Activated gamma-delta T cell treated with Interleukin-2 at 50 U/mL for 16 hours (primary cell): ENCODE measurements at places on chromosomes 3 and 15.
A peak's percentile ranks its signal among the peaks of the same experiment; 100 is the strongest.

DNA sequence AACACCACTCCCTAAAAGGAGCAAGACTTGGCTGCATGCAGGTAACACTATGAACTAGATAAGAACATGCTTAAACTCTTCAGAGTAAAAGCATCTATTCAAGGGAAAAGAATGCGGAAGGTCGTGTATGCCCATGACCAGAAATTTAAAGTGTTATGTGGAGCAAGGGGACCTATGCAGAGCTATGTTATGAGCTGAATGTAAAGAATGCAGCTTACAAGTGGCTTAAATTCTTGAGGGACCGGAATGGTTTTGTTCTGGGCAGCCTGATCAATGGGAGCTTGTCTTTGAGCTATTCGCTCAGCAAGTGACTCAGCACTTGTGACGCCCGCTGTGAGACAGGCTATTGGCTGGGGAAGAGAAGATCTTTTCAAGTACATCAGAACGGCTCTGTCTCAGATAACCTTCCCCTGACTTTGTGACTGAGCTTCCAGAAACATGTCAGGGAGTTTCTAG is 367.5 kb upstream of the THBS1 start:
- no peak for DNase-seq

GRCh38 chr15:75810874-75811498 is 32.3 kb upstream of the UBE2Q2 start:
- no peak for DNase-seq

DNA sequence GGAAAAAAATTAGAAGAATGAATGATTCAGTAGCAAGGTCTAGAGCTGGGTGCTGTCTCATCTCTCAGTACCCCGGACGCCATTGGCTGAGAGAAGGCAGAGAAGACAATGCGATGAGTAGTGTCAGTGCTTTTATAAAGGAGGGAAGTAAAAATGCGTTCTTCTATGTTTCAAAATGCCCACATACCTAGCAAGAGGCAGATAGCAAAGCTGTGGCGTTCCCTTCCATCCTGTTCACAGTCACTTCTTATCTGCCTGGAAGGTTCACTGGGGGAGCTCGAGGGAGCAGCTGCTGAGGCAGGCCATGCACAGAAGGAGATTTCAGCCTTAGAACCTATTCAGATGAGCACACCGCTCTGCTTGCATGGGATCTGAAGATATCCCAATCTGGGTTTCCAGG is 234.0 kb downstream of the RPLP1 start:
- DNase-seq = no peak

DNA sequence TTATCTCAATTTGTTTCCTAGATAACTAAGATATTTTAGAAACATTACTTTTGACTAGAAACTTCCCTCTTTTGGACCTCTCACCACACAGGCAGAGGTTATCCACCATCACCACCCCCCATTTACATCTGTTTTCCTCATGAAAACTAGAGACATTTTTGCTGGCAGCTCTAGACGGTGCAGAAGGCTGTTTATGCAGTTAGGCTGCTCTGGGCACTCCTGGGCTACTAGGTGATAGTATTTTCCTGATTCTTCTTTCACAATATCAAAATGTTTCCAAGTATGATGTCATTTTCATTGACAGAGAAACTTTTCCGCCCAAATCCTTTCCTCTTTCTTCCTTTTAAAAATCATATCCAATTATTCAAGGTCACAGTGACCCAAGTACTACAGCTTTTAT is 67.1 kb downstream of the PLOD2 start:
- no peak for DNase-seq

- no peak for DNase-seq
Observed at GRCh38 chr3:151816091-151816604, 2.2 kb downstream of the AADAC start.

DNA sequence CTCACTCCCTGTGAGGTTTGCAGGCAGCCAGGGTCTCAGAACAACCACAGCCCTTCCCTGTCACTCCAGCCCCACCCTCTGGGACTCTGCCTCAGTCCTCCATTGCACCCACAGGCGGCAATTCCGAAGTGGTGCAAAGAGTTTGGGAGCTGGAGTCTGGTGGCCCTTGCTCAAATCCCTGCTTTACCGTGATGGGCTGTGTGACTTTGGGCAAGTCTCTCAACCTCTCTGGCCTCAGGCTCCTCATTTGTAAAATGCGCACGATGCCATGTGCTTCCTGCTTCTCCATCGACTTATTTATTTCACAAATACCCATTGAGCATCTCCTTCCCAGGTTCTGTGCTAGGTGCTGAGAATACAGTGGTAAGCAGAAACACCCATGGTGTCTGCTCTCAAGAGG is 7.3 kb upstream of the ATP2B2 start:
- no peak for DNase-seq

GRCh38 chr15:63982381-63982854 is 63.9 kb downstream of the DAPK2 start:
- DNase-seq = no peak

GRCh38 chr3:145269106-145269505 is 891.9 kb downstream of the PLOD2 start:
- no peak for DNase-seq

- DNase-seq = no peak
Observed at GRCh38 chr15:49855917-49856637, 235.2 kb downstream of the DTWD1 start.

- no peak for DNase-seq
Observed at GRCh38 chr3:165185707-165186327, 10.4 kb downstream of the SLITRK3 start.

GRCh38 chr15:96766366-96766765 is 435.9 kb downstream of the NR2F2 start:
- DNase-seq = no peak

DNA sequence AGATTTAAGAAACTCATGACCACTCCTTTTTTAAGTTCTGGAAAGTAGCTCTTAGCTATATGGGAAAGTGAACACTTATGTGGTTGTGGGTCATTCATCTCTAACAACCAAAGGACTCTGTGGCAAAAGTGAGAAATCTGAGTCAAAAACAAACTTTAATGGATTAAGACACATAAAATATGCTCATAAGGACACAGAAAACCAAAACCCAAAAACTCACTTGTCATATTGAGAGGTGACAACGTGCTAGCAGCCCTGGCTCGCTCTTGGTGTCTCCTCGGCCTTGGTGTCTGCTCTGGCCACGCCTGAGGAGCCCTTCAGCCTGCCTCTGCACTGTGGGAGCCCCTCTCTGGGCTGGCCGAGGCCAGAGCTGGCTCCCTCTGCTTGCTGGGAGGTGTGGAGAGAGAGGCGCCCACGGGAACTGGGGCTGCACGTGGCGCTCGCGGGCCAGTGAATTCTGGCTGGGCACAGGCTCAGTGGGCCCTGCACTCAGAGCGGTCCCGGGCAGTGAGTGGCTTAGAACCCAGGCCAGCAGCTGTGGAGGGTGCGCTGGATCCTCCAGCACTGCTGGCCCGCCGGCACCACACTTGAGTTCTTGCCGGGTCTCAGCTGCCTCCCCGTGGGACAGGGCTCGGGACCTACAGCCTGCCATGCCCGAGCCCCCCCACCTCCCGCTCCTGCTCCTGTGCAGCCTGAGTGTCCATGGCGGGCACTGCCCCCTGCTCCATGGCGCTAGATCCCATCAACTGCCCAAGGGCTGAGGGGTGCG is 30.3 kb upstream of the SKIL start:
- DNase-seq = no peak

- DNase-seq = no peak
Observed at GRCh38 chr3:171900446-171900845, 57.3 kb downstream of the TMEM212 start.

DNA sequence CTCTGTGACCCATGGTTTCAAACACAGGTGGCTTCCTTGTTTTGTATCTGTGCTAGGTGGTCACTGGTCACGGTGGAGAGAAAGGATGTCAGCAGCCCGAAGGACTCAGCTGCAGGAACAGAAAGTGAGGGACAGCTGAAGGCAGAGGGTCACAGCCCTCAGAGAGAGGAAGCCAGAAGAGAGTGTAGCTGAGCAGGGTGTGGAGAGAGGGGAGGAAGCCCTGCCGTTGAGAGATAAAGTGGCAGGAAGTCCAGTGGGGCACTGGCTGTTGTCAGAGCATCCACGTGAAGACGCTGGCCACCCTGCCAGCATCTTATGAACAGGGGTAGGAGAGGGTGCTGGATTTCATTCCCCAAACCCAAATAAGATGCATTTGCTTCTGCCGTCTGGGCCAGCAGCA is 36.9 kb downstream of the LIMD1 start:
- DNase-seq = no peak

DNA sequence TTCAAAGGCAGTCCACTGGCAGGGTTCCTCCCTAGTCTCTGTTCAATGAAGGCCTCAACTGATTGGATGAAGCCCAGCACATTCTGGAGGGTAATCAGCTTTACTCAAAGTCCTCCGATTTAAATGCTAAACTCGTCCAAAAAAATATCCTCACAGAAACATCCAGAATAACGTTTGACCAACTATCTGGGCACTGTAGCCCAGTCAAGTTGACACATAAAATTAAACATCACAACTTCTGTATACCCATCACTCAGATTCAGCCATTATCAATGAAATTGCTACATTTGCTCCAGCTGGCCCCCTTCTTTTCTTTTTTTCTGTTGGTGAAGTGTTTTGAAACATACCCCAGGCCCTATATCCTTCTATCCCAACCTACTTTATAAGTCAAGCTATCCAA is 64.5 kb upstream of the WNT5A start:
- DNase-seq = no peak

DNA sequence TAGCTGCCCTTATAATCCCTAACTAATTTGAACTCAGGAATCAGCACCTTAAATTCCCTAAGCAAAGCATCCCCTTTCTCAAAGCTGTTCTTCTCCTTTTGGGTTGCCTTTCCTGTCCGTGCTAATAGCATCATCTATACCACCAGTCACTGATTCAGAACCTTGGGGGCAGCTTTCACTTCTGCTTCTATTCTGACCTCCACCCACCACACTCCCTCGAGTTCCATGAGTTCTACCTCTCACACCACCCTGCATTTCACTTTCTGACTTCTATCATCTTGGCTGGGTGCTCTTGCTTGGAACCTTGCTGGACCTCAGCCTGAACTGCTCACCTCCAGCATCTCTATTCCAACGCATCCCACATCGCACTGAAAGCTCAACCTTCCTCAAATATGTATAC is 55.4 kb upstream of the KCNMB2 start:
- no peak for DNase-seq

DNA sequence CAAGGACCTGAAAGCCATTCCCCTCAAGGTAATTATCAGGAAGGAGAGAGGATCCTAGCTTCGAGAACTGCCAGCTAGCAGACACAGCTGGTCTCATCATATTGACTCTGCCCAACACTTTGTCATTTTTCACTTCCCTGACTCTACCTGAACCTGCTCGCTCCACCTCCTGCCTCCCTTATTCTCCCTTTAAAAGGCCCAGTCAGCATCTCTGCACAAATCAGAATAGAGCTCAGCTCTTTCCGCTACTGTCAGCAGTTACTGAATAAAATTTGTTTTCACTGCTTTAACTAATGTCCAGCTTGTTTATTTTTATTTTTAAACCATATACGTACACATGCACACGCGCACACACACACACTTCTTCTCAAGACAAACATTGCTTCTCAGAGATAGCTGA is 57.2 kb upstream of the MCF2L2 start:
- DNase-seq = no peak

DNA sequence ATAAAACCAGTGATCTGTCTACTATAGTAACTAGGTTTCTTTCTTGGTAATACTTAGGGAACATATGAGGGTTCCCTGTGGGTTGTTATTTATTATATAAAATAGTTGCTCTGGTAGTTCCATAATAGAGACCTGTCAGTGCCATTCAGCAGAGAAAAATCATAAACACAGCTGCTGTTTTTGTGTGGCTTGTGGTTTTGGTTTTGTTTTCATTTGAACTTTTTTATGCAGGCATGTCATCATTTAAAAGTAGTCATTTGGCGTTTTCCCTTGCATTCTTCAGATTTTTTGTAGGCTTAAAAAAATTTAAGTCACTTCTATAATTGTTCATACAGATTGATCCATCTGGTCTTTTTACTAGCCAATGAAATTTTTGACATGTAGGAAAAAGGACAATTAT is 47.9 kb downstream of the PIK3CA start:
- DNase-seq = peak; percentile 21

DNA sequence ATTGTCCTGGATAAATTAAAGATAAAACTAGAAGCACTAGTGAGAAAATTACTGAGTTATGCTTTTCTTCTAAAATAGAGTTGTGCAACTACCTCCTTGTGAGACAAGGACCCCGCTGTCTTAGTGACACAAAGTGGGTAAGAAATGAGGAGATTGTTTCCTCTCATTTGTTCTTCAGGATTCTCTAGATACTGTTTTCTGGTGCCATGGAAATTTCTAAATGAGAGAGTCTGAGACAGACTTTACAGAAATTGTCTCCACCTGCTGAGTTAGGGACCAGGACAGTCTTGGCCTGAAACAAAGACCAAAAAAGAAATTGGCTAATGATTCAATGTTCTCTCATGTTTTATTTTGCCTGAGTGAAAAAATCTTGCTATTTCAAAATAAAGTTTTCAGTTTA is 427.5 kb downstream of the TUSC7 start:
- DNase-seq = no peak

GRCh38 chr3:195897081-195897852 is 11.1 kb downstream of the TNK2 start:
- DNase-seq = no peak

DNA sequence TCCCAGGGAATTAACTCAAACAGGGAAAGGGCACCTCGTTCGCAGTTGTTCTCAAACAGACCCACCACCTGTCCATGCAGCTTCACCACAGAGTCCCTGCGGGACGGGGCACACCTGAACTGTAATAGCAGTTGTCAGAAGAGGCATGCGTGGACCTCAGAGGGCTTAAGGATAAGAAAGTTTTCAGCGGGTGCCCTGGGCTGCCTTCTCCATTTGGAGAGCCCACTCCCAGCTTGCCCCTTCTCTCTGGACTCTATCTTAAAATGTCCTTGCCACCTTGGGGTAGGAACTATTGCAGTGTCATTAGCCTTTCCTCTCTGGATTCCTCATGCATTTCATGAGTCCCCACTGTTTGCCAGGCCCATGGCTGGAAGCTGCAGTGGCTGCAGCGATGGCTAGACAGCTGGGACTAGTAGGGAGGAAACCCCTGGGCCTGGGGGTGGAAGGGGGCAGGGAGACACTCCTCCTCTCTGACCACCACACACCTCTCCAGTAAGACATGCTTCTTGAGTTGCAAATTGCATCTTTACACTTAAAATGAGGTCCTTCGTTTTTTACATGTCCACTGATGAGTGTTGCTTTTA is 33.5 kb downstream of the PDIA5 start:
- no peak for DNase-seq

DNA sequence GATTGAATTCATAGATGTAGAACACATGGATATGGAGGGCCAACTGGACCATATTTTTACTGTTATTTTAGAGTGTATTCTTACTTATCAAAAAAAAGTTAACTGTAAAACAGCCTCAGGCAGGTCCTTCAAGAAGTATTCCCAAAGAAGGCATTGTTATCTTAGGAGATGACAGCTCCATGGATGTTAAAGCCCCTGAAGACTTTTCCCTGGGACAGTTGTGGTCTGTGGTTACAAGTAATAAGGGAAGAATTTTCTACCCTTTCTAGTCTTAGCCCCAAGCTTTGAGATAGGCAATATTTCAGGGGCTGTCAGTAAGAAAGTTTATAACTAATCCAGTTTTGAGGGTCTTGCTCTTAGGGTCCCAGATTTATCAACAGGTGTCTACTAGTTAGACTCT is 62.5 kb downstream of the LRRC49 start:
- no peak for DNase-seq

GRCh38 chr3:123037015-123037375 is 9.4 kb upstream of the SEMA5B start:
- no peak for DNase-seq

GRCh38 chr15:61447981-61448380 is 218.9 kb upstream of the RORA start:
- no peak for DNase-seq

- DNase-seq = no peak
Observed at GRCh38 chr15:65328506-65329287, 24.2 kb downstream of the RNU5B-1 start.

- DNase-seq = no peak
Observed at GRCh38 chr3:9224490-9224889, 25.0 kb downstream of the SRGAP3 start.
